ENCODE measurements at places on chromosomes 2 and 18.

GRCh38 chr2:134260713-134261112 lies 6.8 kb downstream of the MGAT5 start:
- no peak for DNase-seq

DNA sequence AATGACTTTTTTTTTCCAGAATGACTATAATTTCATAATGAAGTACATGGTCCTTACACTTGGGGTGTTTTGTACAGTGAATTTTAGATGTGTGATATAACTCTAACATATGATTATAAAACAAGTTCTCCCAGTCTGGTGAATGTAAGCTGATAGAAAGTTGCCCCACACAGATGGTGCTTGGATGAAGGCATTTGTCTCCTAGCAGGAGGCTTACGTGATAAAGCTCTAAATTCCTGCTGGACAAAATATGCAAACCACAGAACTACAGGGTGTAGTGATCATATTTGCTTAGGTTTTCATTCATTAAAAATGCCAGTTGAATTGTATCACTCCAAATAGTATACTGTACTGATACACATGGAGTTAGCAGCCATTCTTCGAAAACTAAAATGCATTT lies 85.5 kb downstream of the DSC3 start:
- no peak for DNase-seq

- no peak for DNase-seq
Measured at GRCh38 chr2:10277293-10278028, 25.2 kb upstream of the HPCAL1 start.

DNA sequence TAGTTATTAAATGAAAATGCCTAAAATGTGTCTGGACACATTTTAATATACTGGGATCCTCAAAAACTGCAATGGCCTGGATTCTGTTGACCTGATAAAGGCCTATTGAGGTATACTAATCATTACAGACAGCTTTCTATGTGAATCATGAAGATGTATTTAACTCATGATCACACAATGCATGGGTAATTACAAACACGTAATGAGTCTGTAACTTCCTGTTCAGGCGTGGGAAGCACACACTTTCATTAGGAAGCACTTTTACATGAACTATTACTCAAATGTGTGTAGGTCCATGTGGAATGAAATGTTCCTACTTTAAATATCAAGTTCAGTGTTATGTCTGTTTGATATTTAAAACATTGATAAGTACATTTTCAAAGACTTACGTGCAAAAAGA lies 108.7 kb downstream of the NCKAP5 start:
- no peak for DNase-seq

- no peak for DNase-seq
Measured at GRCh38 chr2:176525086-176525485, 255.8 kb downstream of the MTX2 start.

- no peak for DNase-seq
Measured at GRCh38 chr2:46794693-46795317, 120.8 kb downstream of the MCFD2 start.

- no peak for DNase-seq
Measured at GRCh38 chr18:74610051-74610615, 12.5 kb downstream of the ZNF407 start.

DNA sequence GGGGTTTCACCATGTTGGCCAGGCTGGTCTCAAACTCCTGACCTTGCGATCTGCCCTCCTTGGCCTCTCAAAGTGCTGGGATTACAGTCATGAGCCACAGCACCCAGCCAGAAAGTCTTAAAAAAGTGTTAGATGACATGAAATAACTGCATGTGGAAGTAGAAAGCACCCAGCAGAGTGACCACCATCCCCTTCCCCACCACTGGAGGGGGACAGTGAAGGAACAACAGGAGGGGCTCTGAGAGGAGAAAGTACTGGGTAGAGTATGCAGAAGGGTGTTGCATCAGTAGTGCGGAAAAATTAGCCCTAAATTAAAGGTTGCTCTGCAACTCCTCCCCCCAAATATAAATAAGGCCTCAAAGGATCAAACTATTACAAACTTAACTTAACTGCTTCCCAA lies 230.5 kb downstream of the ZNF521 start:
- no peak for DNase-seq

GRCh38 chr18:76741346-76741745 lies 81.0 kb upstream of the ZNF236 start:
- DNase-seq, result no peak

- no peak for DNase-seq
Measured at GRCh38 chr2:240991378-240992263, 6.8 kb upstream of the SNED1 start.

DNA sequence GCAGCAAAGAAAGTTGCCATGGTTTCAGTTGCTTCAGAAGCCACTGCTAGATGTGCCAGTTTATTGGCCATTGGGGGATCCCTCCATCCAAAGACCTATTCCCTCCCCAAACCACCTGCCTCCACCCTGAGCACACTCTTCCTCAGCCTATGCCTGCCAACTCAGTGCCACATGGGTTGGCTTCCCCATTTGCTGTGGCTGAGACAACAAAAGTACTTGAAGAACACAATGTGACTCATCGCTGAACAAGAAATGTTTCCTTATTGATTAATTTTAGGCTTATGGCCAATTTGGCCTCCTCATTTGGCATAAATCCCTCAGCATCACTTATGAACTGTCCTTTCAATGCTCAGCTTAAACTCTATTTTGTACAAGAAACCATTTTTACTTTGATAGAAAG lies 215.9 kb downstream of the TMEM247 start:
- DNase-seq, result no peak

GRCh38 chr2:233996000-233996399 lies 54.5 kb upstream of the SPP2 start:
- DNase-seq, result no peak

DNA sequence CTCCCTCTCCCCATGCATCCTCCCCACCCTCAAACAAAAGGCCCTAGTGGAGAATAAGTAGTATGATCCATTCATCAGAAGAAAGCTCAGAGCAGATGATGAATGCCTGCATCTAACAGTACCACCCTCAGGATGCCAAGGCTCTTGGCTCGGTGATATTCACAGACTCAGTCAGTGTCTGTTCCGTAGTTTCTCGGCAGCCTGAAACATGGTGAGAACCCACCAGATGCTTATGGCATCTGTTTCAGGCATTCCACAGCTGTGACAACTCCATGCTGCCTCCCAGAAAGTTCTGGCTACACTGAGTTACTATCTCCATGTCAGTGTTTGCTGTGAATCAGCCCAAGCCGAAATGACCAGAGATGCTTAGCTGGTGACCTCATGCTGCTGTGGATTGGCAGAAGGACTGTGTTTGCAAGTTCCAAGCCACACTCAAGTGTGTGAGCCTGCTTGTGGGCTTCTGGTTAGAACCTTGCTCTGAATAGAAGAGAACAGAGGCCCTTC lies 83.9 kb downstream of the WDSUB1 start:
- DNase-seq, result no peak

GRCh38 chr2:146523196-146523595 lies 1321.6 kb upstream of the ACVR2A start:
- no peak for DNase-seq

DNA sequence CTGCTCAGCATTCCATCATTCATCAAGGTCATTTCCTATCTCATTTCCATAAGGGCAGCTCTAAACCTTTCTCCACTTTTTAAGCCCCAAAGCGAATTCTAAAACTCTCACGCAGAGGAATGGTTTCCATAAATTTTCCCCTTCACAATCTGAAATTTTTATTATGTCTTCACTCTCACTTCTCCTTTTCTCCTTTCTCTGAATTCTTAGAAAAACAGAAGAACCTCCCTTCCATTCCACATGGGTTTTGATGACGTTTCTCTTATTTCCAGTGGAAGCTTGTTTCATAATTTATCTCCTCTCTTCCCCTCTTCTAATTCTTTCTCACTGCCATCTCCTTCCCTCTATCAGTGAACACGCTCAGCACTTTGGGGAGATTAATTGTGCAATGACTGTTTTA lies 97.3 kb downstream of the SPATS2L start:
- no peak for DNase-seq

DNA sequence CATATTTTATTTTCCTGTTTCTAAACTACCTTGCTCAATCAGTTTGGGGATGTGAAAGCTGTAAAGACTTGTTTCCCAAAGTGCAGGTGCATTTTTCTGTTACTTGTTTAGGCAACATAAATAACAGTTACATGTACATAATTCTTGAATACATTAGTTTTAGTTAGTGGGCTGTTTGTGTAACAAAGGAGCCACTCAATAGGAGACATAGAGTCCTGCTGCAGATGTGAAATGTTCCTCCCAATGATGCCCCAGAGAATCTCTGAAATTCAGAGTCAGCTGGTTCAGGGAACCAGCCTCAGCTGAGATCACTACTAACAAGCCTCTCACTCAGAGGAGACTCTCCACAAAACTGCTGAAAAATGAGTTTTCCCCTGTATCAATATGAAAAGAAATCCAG lies 91.5 kb upstream of the TWSG1 start:
- peak; percentile 14 for DNase-seq

DNA sequence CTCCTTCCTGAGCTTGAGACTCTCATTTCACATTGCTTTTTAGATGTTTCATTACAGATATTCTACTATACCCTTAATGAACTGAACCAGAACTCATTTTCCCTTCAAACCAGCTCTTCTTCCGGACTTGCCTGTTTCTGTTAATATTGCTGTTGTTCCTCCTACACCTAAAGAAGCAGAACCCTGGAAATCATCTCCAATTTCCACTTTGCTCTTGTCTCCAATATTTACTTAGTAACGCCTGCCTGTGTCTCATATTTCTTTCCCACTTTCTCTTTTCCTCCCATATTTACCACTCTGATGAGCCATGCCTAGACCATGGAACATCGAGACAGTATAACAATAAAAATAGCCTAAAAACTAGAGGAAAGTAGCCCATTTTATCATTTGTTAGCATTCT lies 17.9 kb upstream of the GMCL1 start:
- DNase-seq, result no peak

GRCh38 chr18:44937960-44938719 lies 257.5 kb downstream of the SETBP1 start:
- DNase-seq, result no peak

DNA sequence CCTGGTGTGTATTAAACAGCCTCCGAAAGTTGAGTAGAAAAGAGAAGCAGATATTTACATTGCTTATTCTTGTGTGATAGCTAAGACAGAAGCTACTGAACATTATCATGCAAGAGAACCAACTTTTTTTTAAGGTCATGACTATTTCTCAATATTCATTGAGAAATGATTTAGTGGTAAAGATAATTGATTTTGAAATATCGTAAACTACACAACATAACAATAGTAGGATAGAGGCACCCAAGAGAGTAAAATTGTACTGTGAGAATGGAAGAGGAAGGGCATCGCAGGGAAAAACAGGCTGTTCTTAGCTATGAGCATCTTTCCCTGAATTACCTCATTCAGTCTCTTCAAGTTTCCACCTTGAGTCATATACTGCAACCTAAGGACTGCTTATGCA lies 25.2 kb downstream of the HRH4 start:
- DNase-seq, result no peak

DNA sequence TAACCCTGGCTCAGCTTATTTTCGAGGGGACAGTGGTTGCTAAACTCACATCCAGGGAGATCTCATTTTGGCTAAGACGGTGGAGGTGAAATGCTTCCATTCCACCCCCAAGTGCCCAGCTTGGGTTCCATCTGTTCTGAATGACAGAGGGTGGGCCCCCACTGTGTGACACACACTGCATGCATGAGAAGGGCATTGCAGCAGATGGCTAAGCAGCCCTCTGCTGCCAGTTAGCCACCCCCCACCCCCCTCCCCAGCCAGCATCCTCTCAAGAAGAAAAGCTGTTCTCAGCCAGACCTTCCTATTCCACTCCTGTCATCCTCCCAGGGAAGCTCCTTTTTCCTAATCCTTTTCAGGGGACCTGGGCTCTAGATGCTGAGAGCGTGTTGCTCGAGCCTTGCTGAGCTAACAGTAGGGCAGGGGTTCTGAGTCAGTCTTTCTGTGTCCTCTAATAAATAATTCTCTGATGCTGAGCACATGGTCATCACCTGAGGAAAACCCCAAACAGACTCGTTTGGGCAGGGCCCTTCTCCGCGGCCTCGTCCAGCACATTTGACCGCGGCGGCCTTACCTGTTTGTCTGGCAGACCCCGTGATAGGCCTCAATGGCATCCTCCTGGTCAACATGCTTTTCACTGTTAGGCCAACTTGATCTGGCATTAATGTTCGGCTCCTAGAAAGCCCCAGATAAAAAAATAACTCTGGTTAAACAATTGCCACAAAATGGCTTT lies 49.5 kb upstream of the ACAA2 start:
- DNase-seq, result no peak

DNA sequence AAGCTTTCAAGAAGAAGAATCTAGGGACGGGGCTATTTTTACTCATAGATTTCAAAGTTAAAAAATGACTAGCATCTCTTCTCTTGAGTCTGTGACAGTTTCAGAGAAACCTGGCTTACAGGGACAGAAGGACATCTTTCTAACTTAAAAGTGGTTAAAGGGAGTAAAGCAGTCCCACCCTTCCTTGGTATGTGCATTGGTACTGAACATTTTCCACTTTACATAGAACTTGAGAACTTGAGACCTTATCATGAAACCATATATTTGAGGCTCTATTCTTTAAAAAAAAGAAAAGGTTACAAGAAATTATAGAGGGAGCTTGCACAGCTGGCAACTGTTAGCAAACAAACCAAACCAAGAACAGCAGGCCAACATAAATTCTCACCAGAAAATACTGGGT lies 73.4 kb upstream of the GAREM1 start:
- no peak for DNase-seq

- DNase-seq, result no peak
Measured at GRCh38 chr18:55302167-55302833, 285.7 kb downstream of the TCF4 start.

- DNase-seq, result no peak
Measured at GRCh38 chr18:45423659-45424058, 191.6 kb upstream of the SLC14A2 start.

DNA sequence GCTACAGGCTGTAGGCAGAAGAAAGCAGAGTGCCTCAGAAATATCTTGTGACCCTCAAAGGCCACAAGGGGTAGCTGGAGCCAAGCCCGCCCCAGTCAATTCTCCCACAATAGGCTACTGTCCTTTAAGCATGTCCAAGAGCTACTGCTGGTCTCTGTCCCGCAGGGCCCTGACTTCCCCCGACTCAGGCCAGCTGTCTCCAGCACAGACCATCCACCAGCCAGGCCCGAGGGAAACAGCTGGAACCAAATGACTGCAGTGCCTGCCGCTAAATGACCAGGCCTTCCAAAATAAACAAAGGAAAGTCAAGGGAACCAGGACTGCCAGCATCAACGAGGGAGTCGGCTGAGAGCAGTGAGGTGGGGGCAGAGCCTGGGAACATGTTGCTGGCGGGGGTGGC lies 36.7 kb downstream of the MCFD2 start:
- DNase-seq, result no peak

DNA sequence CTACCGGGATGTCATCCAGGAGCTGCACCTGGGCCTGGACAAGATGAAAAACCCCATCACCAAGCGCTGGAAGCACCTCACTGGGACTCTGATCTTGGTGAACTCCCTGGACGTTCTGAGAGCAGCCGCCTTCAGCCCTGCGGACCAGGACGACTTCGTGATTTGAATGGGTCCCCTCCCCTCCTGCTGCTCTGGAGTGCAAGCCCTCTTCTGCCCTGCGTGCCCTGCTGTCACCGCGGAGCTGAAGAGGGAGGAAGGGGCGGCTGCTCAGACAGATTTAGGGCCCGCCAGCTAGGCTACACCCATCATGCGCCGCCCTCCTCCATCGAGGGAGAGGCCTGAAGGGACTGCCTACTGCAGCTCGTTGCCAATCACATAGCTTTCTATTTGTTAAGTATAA lies 101.8 kb downstream of the SH3BP4 start:
- DNase-seq, result no peak

- no peak for DNase-seq
Measured at GRCh38 chr2:21930226-21930625, 806.5 kb downstream of the TDRD15 start.

GRCh38 chr2:233079473-233079877 lies 19.3 kb downstream of the INPP5D start:
- DNase-seq, result no peak
